Activated CD4-positive, alpha-beta memory T cell treated with anti-CD3 and anti-CD28 coated beads for 36 hours (primary cell): ENCODE measurements at places on chromosomes 6 and 20. TPM values are rescaled to one million over a fixed set of nuclear protein-coding genes. Genes with fewer than 3 reads are reported as not detected.

- DNase-seq: no peak
- H3K4me3 ChIP-seq: no peak overlapping the region
- peaks cover 5% of the 10 kb centered on the region for H3K4me1 ChIP-seq
- no peaks in the 10 kb centered on the region for H3K36me3 ChIP-seq
These were observed 107.5 kb downstream of the VIP start for GRCh38 chr6:152858141-152858540.

- no peak for DNase-seq
- no peak overlapping the region for H3K27ac ChIP-seq
- peaks cover 1% of the 10 kb centered on the region for H3K27me3 ChIP-seq
These were observed 39.1 kb upstream of the PAK5 start for GRCh38 chr20:9877932-9878495.

The TGM3 gene
- not detected for total RNA-seq

The THBS2 gene
- not detected for total RNA-seq

DNA sequence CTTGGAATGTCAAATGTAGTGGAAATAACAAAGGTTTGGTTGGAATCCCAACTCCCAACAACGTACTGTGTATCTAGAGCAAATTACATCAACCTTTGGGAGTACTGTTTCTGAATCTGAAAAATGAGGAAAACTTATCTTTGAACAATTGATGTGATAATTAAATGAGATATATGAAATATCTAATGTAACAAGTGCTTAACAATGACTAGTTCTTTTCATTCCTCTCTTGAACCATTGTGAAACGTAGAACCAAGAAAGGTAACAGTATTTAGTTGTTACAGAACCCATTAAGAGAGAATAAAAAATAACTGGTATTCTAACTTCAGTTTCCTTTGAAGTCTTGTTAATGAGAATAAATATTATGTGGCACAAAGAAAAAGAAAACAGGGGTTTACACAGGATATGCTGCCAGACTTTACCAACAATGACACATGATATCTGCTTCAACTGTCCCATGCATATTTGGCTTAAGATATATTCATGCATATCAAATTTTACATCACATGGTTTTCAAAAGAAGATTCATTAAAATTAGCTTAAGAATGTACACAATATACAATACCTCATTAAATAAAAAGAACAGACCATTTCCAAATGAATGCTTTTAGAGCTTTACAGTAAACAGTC is 111.8 kb downstream of the ATG5 start:
- H3K4me3 ChIP-seq: no peak overlapping the region
- H3K27ac ChIP-seq: no peak overlapping the region
- DNase-seq: no peak

DNA sequence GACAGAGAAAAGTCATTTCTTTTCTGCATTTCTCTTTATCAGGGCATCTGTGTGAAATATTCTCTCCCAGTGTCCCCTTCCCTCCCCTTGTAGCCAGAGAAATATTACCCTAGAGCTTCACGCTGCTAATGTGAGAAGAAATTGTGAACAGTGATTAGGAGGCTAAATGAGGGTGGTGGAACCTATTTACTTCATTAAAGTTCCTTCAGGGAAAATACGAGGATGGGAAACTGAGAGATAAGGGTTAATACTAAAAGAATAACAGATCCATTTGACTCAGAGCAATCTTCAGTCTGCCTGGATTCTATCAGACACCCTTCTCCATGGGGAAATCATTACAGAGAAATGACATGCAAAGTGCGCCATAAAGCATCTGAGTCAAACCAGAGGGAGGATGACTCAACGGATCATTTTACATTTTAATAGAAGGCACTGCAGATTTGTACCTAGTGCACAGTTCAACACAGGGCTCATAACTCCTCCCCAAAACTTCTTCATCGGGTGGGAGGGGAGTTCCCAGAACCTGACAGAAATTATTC is 131.3 kb downstream of the GJA10 start:
- H3K27me3 ChIP-seq: no peaks in the 10 kb centered on the region
- H3K27ac ChIP-seq: peak overlapping the region; percentile 67
- peaks cover 77% of the 10 kb centered on the region for H3K4me1 ChIP-seq
- peak overlapping the region; percentile 27 for H3K4me3 ChIP-seq
- peaks cover 36% of the 10 kb centered on the region for H3K36me3 ChIP-seq

GRCh38 chr6:15265787-15266186 is 19.9 kb downstream of the JARID2 start:
- peaks cover 91% of the 10 kb centered on the region for H3K4me1 ChIP-seq
- no peak overlapping the region for H3K27ac ChIP-seq
- H3K36me3 ChIP-seq: peaks cover 32% of the 10 kb centered on the region
- no peak overlapping the region for H3K4me3 ChIP-seq
- DNase-seq: no peak

GRCh38 chr6:111604259-111605099 is 1.2 kb downstream of the TRAF3IP2 start:
- no peak for DNase-seq
- no peaks in the 10 kb centered on the region for H3K27me3 ChIP-seq
- H3K4me3 ChIP-seq: peak overlapping the region; percentile 81
- H3K36me3 ChIP-seq: peaks cover 5% of the 10 kb centered on the region
- peak overlapping the region; percentile 93 for H3K27ac ChIP-seq

The STX11 gene
- total RNA-seq: 16.0 TPM

DNA sequence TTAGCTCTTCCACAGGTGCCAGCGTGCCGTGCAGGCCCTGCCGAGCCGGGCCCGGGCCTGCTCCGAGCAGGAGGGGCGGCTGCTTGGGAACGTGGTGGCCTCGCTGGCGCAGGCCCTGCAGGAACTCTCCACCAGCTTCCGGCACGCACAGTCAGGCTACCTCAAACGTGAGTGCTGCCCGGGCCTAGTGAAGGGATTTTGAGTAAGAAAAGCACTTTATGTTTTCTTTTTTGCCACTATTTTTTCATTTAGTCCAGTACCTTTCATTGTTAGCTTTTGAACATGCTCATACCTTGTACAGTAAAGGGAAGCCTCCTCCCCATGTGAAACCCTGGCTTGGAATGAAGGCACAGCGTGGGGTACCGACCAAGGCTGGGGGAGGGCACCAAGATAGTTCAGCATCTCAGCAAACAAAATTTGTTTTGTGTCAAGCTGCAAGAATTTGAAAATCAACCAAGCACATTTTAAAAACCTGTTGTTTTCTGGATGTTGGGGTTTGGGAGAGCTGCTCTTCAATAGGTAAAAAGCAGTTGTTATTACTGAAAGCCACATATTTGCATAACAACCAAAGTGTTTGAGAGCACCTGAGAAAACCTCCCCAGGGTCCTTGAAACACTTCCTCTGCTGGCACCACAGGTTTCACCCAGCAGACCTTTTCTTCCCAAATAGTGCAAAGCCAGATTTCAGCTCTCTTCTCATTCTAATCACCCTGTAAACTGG is 18.4 kb downstream of the STX16 start:
- DNase-seq: no peak
- H3K4me1 ChIP-seq: peaks cover 18% of the 10 kb centered on the region
- H3K36me3 ChIP-seq: peaks cover 32% of the 10 kb centered on the region
- H3K4me3 ChIP-seq: no peak overlapping the region
- H3K27me3 ChIP-seq: no peaks in the 10 kb centered on the region

DNA sequence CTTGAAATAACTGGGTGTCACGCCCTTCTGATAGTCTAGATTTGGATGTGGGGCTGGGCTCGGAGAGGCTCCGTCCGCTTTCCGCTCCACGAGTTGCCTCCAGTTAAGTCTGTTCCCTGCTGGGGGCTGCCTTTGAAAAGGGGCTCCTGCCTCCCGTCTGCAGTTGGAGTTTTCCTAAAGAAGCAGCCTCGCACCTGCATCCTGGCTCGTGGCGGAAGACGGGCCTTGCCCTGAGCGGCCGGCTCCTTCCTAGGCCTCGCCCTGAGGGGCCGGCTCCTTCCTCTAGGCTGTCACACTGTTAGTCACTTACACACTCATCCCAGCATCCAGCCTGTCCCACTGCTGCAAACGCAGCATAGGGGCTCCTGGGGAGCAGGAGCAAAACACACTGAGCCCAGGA is 74.4 kb downstream of the SMOC2 start:
- H3K36me3 ChIP-seq: no peaks in the 10 kb centered on the region
- no peak overlapping the region for H3K27ac ChIP-seq
- no peak overlapping the region for H3K4me3 ChIP-seq
- H3K4me1 ChIP-seq: no peaks in the 10 kb centered on the region
- no peaks in the 10 kb centered on the region for H3K27me3 ChIP-seq

GRCh38 chr6:88574651-88575050 is 388.8 kb downstream of the RNGTT start:
- no peak overlapping the region for H3K4me3 ChIP-seq
- no peak for DNase-seq
- no peaks in the 10 kb centered on the region for H3K36me3 ChIP-seq
- no peak overlapping the region for H3K27ac ChIP-seq
- H3K4me1 ChIP-seq: no peaks in the 10 kb centered on the region
- peaks cover 2% of the 10 kb centered on the region for H3K27me3 ChIP-seq

DNA sequence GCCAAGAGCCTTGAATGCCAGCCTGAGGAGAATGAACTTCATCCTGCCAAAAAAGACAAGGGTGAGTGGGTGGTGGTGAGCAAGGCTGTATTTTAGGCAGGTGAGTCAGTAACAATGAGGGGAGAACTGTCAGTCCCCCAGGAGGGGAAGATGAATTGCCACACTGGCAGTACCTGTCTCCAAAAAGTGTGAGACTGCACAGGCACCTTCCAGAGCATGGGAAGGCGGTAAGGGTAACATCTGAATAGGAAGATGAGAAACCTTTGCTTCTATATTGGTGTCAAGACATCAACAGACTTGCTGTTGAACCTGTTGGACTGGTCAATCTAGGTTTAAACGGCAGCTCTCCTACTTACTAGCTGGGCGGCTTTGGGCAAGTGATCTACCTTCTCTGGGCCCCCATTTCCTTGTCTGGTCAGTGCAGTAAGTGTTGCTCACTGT is 30.9 kb downstream of the STK35 start:
- no peak for DNase-seq
- peaks cover 5% of the 10 kb centered on the region for H3K36me3 ChIP-seq
- H3K4me1 ChIP-seq: peaks cover 42% of the 10 kb centered on the region
- H3K4me3 ChIP-seq: no peak overlapping the region
- no peaks in the 10 kb centered on the region for H3K27me3 ChIP-seq

DNA sequence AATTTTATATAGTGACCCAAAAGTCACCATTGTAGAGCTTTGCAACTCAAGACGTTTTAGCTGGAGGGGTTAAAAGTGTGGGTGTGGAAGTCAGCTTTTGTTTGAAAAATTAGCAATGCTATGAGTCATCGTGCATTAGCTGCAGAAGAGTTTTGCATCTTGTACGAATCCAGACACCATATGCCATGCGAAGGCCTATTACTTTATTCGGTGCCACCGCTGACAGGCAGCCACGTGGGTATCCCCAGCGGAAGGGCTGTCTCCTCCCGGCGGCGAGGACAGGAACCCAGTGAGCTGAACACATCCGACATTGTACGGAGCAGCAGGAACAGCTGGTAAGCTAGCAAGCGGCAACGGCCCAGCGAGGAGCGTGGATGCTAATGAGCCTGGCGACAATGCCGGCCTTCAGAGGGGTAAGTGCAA is 84.4 kb downstream of the INSM1 start:
- peaks cover 22% of the 10 kb centered on the region for H3K36me3 ChIP-seq
- peak overlapping the region; percentile 72 for H3K4me3 ChIP-seq
- H3K27me3 ChIP-seq: no peaks in the 10 kb centered on the region

DNA sequence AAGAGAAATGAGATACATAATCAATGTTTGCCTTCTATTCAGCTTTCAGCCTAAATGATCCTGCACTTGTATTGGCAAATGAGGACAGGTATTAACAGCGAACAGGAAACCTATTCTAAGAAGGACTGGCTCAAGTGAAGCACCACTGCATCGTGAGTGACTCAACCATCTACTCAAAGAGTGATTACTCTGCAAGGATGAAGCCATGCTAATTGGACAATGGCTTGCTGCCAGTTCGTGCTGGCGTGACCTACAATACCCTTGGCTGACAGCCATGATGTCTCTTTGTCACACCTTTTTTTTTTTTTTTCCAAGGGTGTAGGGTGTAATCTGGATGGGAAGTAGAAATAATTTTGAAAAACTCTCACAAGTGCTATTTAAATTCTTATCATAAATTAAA is 104.9 kb downstream of the GJA10 start:
- no peaks in the 10 kb centered on the region for H3K27me3 ChIP-seq
- no peak overlapping the region for H3K27ac ChIP-seq
- H3K4me3 ChIP-seq: no peak overlapping the region
- peak; percentile 70 for DNase-seq
- peaks cover 26% of the 10 kb centered on the region for H3K4me1 ChIP-seq
- peaks cover 28% of the 10 kb centered on the region for H3K36me3 ChIP-seq

The CCDC167 gene
- total RNA-seq: 60.4 TPM
